ENCODE measurements at places on chromosomes 13 and 19. TPM values are rescaled to one million over a fixed set of nuclear protein-coding genes. Genes with fewer than 3 reads are reported as not detected.

The PABPC3 gene
- total RNA-seq: 0.74 TPM

The LPAR6 gene
- total RNA-seq: 7.9 TPM

The PLPPR3 gene
- not detected for total RNA-seq

The C1QTNF9B gene
- not detected for total RNA-seq

The KLF12 gene
- 20.1 TPM for total RNA-seq

The CLASRP gene
- 101 TPM for total RNA-seq

The ADGRE1 gene
- total RNA-seq: 6.0 TPM

The KCNRG gene
- 0.11 TPM for total RNA-seq
